ENCODE measurements at places on chromosomes 11 and 22.

DNA sequence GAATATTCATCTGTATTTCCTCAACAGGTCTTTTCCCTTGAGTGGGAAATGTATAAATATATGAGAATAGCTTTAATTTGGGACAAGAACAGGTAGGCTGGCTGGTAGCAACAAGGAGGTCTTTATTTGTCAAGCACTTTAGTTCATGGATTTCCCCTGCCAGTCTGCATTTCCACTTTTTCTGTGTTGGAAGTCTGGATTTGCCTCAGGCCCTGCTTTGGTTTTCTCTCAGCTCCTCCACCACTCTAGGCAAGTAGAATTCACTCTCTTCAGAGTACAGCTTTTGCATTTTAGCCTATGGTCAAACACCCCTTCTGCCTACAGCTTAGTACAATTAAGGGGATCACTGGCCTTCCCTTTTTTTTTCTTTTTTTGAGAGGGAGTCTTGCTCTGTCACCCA is 57.1 kb downstream of the QSER1 start:
- no peak for DNase-seq

DNA sequence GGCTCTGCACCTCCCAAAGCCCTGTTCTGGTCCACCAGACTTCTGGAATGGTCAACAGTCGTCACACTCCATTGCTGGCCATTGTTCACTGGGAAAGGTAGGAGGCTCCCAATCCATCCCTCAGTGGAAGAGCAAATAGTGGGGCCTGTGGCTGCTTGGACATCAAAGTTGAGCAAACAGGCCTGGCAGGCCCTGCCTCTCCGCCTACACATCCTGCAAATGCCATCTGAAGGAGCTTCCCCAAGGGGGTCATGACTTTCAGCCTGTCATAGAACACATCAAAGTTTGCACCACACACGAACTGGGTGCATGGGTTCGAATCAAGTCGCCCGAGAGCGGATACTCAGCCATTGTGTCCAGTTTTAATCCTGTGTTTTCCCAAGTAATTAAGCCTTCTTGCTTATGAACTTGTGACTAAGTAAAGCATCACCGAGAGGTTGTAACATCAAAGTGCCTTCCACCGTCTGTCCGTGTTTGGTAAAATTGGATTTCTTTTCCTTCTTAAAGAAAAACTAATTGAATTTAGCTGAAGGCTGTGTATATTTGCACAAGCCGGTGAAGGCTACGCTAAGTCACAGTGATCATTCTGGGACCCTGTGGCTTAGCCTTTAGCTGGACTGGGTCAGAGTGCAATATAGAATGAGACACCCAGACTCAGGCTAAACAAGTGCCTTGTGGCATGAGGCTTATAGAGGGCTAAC is 36.1 kb downstream of the CLPB start:
- DNase-seq: no peak

DNA sequence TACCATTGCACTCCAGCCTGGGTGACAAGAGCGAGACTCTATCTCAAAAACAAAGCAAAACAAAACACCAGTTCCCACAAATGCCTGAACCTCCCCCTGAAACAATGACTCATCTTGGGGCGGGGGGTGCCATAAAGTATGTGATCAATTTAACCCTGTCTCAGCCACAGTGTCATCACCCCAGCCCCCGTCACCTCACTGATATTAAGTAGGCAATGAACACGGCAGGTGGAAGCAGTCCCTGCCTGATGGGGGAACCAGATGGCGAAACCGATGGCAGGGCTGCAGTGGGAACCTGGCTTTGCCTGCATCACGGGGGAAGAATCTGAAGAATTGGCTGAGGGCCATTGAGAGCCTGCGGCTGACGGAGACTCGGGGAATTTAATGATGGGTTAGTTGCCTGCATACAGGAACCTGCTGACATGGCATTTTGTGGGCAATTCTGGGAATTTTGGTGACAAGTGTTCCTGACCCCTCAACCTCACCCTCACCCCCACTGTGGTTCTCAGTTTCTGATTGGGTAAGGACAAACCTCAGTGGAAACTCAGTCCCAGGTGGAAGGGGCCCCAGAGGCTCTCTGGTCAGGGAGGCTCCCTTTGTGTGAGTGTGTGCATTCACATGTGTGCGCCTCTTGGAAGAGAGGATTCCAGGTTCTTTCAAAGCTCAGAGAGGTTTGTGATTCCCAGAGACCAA is 39.1 kb upstream of the SHISAL1 start:
- no peak for DNase-seq

DNA sequence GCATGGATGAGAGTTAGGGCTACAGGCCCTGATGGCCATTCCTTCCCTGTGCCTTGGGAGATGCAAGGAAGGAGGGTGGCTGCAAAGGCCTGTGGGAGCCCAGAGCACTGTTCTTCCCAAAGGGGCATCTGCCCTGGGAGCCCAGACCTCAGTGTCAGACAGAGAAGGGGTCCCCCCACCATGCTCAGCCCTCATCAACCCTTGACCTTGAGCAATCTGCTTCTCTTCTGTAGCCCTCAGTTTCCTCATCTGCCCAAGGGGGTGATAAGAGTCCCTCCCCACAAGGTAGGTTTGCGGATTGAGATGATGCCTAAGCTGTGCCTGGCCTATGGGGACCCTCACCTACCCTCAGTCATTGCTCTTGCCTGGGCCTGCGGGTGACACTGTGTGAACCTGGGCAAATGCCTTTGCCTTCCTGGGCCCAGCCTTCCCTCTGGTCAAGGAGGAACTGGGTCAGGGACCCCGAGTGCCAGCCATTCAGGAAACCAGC is 47.5 kb downstream of the IGLL5 start:
- no peak for DNase-seq

DNA sequence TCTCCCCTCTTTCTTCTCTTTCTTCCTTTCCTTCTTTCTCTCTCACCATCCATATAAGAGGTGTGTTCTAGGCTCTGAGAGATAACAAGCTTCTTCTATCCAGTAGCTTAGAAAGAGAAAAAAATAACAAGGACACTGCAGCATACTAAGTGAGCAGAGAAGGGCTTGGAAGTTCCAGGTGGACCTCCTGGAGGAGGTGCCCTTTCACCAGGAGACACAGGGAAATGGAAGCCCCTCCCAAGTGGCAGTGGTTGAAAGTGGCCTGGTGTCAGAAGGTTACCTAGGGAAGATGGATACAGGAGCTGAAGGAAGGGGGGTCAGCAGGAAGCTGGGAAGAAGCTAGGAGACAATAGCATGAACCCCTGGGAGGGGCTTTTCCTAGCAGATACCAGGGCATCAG is 5.5 kb downstream of the DCHS1 start:
- no peak for DNase-seq

DNA sequence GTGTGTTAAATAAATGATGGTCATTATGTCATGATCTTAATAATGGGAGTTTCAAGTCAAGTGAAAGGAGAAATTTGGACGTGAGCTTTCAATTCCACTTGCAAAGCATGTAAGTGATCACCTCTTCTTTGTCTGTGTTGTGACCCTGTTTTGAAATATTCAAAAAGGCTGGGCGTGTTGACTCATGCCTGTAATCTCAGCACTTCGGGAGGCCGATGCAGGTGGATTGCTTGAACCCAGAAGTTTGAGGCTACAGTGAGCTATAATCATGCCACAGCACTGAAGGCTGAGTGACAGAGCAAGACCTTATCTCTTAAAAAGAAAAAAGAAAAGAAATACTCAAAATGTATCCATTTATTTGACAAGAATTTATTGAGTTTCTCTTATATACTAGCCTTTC is 32.9 kb upstream of the EED start:
- DNase-seq: no peak

GRCh38 chr11:37967635-37968034 is 1369.6 kb upstream of the RAG2 start:
- no peak for DNase-seq

DNA sequence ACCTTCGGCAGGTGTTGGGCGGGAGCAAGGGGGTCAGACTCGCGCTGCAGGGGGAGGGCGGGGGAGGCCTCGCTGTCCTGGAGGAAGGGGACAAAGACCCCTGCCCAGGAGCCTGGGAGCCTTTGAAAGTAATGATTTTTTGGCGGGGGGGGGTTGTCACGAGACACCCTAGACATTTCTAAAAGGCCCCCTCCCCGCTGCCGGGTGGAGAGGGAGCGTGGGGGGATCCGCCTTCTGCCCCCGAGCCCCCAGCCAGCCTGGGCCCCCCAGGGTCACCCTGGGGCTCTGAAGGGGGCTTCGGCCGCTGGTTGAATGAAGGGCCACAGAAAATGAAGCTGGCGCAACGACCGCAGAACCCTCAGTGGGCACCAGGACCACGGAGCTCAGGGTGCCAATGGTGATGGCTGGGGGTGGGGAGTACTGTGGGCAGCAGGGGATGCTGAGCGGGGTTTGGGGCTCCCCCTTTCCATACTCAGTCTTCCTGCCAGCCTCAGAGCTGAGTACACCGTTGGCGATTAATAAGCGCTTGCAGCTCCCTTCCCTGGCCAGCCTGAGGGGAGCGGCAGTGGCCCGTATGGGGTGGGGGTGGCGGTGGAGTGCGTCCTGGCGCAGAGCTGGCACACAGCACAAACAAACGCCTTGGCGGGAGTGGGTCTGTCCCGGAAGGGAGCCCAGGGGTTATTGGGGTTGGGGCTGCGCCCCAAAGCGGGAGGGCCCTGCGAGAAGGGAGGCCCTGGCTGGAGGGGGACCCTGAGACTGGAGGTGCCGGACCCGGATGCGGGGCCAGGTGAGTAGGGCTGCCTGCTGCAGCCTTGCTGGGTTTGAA is 1.2 kb upstream of the DUSP8 start:
- DNase-seq: peak; percentile 25

- DNase-seq: no peak
Measured at GRCh38 chr11:83306200-83307080, 20.3 kb upstream of the CCDC90B start.

DNA sequence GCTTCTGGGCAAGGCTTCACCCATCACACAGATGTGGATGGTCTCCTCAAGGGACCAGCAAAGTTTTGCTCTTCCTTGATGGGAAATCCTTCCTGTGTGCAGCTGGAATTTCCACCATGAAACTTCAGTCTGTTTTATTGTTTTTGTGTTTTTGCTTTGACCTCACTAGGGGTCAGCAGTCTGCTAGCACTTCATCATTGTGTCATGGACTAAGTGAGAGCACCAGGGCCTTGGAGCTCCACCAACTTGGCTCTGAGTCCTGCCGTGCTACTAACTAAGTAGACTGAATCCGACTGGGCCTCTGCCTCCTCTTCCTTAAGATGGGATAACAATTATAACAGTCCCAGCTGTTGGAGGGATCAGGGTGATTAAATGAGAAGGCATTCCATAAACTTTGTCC is 305.8 kb upstream of the NCAM1 start:
- DNase-seq: no peak

GRCh38 chr11:66879583-66879982 is 22.7 kb downstream of the LRFN4 start:
- DNase-seq: no peak

DNA sequence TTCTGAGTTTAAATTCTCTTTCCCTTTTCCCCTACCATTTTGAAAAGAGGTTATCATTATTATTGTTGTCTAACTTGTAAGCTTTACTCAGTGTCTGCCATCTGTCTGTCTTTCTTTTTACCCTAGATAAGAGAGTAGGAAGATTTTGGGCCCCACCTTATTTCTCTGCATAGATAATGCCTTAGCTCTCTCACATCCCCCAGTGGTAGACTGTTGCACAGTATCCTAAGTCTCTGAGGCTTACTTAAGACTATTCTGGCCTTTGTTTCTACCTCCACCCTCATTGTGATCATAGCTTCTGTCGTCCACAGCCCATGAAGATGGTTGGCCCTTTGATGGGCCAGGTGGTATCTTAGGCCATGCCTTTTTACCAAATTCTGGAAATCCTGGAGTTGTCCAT is 3.6 kb upstream of the OR51L1 start:
- no peak for DNase-seq

- DNase-seq: no peak
Measured at GRCh38 chr11:122717264-122717867, 61.8 kb downstream of the UBASH3B start.

- DNase-seq: no peak
Measured at GRCh38 chr11:30911247-30911646, 325.1 kb upstream of the MPPED2 start.

DNA sequence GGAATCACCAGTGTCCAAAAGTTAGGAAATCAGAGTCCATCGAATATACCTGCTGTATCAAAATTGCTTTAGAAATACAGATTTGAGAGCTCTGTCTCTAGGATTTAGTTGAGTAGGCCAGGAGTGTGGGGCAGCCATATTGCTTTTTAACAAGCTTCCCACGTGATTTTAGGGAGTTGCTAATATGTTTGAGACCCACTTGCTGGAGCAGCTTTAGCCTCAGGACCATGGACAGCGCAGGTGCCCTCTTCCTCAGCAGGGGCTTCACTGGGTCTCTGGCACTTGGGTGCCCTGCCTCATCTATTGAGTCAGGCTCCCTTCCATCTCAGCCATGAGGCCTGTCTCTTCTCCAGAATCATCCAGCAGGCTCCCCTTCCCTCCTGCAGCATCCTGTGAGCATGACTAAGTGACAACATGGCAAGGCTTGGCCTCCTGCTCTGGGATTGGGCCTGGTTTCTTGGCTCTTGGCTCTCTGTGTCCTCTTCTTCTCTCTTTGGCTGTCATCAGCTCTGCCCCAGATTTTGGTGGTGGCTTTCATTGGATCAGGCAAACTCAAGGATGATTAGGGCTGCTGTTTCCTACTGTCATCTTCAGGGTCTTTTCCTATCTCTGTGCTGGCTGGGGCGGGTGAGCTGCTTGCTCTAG is 70.0 kb downstream of the SGSM1 start:
- DNase-seq: peak; percentile 3

DNA sequence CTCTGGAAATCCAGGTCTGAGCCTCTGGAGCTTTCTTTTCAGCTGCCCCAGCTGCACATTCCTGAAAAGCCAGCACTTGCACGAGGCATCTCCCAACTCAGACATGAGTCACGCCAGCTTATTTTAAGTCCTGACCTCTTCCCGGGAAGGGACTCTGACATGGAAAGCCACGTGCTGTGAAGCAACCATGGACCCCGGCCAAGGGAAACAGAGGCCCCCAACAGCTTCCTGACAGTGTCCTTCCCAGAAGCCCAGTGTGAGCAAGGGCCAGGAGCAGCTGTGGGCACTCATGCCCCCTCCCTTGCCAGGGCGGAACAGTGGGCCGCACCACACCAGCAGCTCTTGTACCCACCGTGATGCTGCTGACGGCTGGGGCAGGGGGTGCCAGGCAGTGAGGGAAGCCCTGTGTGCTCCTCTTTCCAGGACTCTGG is 118.8 kb upstream of the CADM1 start:
- DNase-seq: no peak

GRCh38 chr11:73729594-73730206 is 31.2 kb downstream of the RAB6A start:
- DNase-seq: no peak

DNA sequence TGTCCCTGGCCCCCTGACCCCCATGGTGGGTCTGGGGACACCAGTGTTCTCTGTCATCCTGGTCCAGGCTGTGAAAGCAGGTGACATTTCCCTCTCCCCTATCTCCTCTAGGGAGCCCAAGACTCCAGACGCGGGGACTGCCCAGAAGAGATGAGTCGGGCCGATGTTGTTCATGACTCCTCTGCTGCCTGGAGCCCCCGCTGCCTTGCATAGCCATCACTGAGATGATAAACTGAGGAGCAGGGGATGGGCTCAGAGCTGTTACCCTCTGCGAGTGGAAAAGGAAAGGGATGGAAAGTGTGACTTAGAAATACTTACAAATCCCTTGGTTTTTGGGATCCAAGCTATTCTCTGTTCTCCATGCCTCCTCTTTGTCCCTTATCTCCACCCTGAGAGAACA is 209.6 kb downstream of the DSCAML1 start:
- DNase-seq: no peak

- no peak for DNase-seq
Measured at GRCh38 chr11:134374891-134375550, 37.0 kb downstream of the B3GAT1 start.

GRCh38 chr11:69906453-69906907 is 87.3 kb upstream of the FGF3 start:
- DNase-seq: no peak

GRCh38 chr22:19959587-19960490 is 18.2 kb upstream of the TXNRD2 start:
- no peak for DNase-seq

Data from stimulated activated CD4-positive, alpha-beta T cell treated with anti-CD3 and anti-CD28 coated beads, Interleukin-4, amount 100 ng/mL, for 4 hours (primary cell).